HepG2 (cell line): ENCODE measurements at places on chromosomes 4 and X.

DNA sequence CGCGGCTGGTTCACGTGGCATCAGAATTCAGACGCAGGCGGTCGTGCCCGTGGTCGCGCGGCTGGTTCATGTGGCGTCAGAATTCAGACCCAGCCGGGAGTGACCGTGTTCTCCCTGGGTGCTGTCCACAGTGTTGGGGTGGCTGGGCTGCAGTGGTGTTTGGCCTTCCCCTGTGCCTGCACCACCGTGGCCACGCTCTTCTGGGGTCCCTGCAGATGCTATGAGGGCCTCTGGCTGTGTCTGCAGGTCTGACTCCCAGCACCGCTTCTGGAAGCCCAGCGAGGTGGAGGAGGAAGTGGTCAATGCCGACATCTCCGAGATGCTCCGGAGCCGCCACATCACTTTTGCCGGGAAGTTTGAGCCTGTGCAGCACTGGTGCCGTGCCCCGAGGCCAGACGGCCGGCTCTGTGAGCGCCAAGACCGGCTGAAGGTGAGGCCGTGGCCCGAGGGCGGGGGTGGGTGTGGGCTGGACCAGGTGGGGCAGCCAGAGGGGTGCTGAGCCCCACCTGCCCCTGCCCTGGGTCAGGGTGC, 26.4 kb downstream of the NKX1-1 start:
- no peak for DNase-seq

- no peak for DNase-seq
These were observed 367.5 kb upstream of the GRID2 start for GRCh38 chr4:91936311-91936710.

DNA sequence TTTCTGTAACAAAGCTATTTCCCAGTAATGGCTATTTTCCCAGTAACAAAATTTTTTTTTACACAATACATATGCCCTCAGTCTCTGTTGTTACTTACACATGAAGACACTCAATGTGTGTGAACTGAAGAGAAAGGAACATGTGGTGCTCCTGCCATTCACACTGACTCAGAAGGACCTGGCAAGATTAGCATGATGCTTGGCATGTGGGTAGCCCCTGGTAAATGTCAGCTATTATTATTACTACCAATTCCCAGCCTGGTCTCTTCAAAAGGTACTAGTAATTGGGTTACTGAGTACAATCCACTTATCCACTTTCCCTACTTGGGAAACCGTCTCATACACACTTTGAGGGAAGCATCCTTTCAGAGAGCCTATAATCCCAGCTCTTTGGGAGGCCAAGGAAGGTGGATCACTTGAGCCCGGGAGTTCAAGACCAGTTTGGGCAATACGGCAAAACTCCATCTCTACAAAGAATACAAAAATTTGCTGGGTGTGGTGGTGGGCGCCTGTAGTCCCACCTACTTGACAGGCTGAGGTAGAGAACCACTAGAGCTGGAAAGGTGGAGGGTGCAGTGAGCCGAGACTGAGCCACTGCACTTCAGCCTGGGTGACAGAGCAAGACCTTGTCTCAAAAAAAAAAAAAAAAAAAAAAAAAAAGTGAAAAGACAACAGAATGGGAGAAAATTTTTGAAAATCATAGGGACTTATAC, 14.6 kb downstream of the RBBP7 start:
- no peak for DNase-seq

DNA sequence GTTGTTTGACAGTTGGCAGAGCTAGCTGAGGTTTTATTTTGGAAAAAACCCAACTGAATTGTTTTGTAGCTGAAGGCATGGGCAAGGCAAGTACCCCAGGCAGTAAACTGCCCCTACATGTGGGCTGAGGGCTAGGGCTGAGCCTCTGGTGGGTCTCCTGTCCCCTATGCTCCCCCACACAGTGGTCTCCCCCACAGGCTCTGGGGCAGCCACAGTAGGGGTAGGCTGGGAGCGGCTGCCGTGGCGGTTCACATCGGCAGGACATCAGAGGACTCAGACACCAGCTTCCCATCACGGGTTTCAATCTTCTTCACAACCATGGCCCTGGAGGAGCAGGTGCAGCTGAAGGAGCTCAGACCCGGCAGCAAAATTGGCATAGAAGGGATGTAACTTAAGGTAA, 10.7 kb upstream of the ALAS2 start:
- no peak for DNase-seq

DNA sequence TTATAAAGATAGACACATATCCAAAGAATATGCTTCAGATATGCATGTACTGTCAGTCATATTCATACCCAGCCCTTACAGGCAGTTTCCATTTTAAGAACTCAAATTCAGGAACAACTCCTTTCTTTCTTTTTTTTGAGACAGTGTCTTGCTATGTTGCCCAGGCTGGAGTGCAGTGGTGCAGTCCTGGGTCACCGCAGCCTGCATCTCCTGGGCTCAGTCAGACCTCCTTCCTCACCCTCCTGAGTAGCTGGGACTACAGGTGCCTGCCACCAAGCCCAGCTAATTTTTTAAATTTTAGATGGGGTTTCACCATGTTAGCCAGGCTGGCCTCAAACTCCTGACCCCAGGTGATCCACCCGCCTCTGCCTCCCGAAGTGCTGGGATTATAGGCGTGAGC, 34.5 kb downstream of the SNX25 start:
- no peak for DNase-seq

DNA sequence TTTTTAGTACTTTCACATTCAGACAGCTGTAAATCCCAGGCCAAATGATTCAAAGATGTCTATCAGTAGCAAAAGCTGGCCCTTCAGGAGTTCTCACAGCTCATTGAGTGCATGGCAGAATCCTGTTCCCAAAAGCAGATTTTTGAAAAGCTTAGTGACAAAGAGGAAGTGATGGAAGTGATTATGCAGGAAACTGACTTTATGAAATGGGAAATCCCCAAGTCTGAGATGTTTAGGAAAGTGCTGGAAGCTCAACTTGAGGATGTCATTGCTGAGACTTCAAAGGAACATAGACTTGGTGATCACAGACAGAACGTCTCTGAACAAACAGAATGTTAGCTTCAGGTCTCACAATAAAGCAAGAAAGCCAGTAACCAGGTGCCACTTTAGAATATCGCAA, 51.0 kb upstream of the CFAP47 start:
- DNase-seq: no peak

GRCh38 chr4:1208970-1209704, 36.8 kb upstream of the SPON2 start:
- DNase-seq: no peak

DNA sequence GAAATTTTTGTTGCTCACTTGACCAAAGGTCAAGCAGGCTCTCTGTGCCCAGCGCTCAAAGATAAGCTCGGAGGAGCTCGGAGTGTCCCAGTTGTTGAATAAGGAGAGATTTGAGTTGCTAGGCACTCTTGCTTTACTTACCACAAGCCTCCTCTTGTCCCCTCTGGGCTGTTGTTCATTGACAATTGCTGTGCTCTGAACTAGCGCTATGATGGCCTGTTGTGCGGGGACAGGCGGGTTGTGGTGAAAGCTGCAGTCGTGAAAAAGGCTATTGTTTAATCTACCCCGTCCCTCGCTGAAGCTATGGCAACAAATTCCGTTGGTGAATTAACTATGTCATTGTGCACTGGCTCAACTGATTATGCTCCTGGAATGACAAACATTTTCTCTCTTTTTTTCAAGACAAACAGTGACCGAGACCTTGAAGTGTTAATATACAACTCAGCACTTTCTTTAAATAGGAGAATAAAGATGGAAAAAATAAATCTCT, 21.0 kb upstream of the POLA1 start:
- DNase-seq: peak; percentile 78

GRCh38 chrX:41118156-41118555, 32.9 kb downstream of the USP9X start:
- DNase-seq: no peak
